Stimulated activated CD8-positive, alpha-beta memory T cell treated with anti-CD3 and anti-CD28 coated beads, Interleukin-4, amount 100 ng/mL, for 48 hours (primary cell): ENCODE measurements at places on chromosomes 2 and 18.

- DNase-seq = no peak
These were observed 125.2 kb downstream of the UBE2E3 start for GRCh38 chr2:181105562-181105961.

- no peak for DNase-seq
These were observed 60.4 kb upstream of the SLC1A4 start for GRCh38 chr2:64928813-64929212.

- DNase-seq = no peak
These were observed 18.9 kb upstream of the POLR1B start for GRCh38 chr2:112523291-112523777.

GRCh38 chr2:217631115-217631514 lies 371.7 kb downstream of the TNS1 start:
- DNase-seq = no peak

- DNase-seq = no peak
These were observed 558.2 kb upstream of the SALL3 start for GRCh38 chr18:78421392-78421791.

DNA sequence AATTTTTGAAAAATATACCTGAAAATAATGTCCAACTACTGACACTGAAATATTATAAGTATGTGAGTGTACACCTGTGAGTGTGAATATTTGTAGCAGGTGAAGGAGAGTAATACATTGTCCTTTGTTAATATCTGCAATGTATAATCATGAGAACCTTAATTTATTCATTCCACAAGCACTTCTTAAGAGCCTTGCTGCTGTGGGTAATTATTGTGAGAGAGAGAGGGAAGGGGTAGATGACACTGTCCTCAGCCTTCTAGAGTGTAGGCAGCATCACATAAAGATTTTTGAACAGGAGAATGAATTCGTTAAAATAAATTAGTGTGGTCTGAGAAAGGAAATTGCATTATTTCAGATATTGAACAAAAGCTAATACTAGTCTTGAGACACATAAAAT lies 157.2 kb downstream of the MAP2 start:
- DNase-seq = no peak
